Daoy (cell line): ENCODE measurements at places on chromosomes 16 and 17.

DNA sequence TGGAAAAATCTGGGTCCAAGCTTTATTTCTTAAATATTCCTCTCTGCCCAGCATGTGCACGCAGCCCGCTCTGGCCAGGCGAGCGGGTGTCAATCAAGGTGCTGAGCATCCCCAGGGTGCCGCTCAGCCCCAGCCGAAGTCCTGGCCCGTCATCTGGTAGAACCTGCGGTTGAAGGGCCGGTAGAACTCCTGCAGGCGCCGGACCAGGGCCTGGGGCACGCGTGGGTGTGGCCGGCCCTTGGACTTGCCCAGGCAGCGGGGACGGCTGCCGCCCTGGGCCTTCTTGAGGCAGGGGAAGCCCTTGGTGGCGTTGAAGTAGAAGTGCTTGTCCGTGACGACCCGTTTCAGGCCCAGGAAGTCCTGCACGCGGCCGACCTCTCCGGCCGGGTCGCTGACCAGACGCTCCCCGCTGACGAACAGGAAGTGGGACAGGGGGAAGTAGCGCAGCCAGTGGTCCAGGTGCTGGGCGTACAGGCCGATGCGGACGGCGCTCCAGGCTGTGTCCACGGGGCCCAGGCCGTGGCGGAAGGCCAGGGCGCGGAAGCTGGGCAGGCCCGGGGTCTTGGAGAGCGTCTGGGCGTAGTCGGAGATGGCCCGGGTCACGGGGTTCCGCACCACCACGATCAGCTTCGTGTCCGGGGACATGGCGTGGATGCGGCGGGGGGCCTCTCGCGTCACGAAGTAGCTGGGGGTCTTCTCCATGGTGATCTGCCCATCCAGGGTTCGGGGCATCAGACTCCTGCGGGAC, 6.6 kb downstream of the HS3ST6 start:
- no peak for DNase-seq

GRCh38 chr17:37406635-37407461, at the start of the genes ACACA and TADA2A:
TSS of gene ACACA (minus strand) at chr17:37406836. CDS start at chr17:37406299, 537 bp downstream.
TSS of gene TADA2A (plus strand) at chr17:37406886. CDS start at chr17:37411366, 4,480 bp downstream.
- peak; percentile 85 for DNase-seq

DNA sequence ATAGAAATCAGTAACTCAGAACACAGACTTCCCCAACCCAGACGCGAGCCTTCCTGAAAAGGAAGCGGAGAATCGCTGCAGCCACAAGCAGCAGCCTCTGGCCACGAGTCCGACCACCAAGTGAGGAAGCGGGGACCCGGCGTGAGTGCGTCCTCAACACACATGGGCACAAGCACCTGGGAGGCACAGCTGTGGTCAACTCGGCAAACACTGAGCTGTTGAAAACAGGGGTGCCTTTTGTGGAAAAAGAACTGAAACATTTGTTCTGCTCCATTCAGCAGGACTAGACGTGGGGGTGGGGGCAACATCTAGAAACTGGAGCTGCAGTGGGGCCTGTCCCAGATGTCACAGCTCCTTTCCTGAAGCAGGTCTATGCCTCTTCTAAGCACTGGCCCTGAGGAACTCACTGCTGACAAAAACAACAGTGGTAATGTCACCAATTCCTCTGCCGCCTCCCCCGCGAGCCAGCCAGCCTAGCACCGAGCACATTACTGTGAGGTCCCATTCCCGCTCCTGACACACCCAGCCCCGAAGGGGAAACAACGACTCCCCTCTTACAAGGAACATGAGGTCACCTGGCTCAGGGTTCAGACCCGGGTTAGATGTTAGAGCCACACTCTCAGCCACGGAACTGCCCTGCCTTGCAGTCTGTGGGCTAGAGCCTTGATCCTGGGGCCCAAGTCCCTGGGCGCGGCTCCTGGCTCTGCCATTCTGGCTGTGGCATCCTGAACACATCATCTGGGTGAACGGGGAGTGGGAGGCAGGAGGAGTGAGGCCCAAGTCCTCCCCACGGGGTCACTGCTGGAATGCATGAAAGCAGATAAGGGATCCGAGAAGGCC, 29.0 kb downstream of the KDM8 start:
- DNase-seq = no peak

GRCh38 chr16:369866-370436, 387 bp downstream of the MRPL28 start:
- no peak for DNase-seq

DNA sequence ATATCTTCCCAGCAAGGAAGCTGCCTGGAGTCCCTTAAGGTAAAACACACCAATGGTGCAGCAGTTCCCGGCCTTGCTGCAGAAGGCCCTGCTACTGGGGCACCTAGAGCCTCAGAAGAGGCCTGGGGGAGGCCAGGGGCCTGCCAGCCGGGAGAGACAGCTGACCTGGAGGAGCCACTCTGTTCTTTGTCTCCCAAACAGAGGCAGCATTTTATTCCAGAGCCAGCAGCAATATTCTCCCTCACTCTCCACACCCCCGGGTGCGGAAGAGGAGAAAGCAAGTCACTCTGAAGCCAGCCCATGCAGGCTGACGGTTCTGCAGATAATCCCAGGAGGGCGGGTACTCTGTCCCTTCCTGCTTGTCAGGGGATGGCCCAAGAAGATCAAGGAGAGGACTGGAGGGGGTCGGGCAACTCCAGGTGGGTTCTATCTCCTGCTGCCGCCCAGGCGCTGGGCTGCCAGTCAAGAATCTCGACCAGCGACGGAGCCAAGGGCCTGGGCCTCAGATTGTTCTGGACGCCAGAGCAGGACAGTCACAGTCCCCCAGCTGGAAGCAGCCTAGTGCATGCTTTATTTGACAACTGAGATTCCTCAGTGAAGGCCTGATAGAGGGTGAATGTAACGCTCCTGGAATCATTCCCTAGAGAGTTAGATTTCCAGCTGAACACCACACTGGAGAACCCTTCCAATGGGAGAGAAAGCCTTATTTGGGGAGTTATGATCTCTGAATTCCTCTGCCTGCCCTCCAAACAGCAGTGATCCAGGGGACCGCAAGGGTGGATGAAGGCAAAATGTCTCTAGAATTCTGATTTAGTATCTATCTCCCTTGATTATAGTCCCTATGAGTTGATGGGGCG, 1.1 kb upstream of the KIFC3 start:
- DNase-seq = no peak

GRCh38 chr17:61754124-61754523, 109.2 kb downstream of the BRIP1 start:
- DNase-seq = no peak

GRCh38 chr17:14760212-14760611, 459.3 kb downstream of the HS3ST3B1 start:
- no peak for DNase-seq

DNA sequence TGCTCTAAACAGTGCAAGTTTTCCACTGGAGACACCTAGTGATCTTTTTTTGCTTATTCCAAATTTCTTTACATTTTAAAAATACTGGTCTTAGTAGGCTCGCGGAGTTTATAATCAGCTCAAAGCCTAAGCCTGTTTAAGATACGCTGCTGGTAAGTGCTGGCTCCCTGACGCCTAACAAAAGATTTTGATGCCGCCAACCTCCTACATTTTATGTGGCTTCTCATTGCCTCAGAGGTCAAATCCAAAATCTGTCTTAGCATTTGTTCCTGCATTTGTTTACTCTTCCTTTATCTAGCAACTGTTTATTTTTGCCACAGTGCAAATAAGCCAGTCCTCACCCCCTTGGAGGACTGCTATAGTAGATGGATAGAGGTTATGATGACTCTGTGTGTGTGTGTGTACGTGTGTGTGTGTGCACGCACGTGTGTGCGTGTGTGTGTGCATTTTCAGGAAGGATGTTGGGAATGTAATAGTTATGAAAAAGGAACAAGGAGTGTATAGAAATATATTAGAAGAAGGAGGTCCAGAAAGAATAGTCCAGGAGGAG, 24.8 kb downstream of the HS3ST3B1 start:
- DNase-seq = no peak

GRCh38 chr16:27174798-27175197, 28.5 kb upstream of the KDM8 start:
- DNase-seq = peak; percentile 7

DNA sequence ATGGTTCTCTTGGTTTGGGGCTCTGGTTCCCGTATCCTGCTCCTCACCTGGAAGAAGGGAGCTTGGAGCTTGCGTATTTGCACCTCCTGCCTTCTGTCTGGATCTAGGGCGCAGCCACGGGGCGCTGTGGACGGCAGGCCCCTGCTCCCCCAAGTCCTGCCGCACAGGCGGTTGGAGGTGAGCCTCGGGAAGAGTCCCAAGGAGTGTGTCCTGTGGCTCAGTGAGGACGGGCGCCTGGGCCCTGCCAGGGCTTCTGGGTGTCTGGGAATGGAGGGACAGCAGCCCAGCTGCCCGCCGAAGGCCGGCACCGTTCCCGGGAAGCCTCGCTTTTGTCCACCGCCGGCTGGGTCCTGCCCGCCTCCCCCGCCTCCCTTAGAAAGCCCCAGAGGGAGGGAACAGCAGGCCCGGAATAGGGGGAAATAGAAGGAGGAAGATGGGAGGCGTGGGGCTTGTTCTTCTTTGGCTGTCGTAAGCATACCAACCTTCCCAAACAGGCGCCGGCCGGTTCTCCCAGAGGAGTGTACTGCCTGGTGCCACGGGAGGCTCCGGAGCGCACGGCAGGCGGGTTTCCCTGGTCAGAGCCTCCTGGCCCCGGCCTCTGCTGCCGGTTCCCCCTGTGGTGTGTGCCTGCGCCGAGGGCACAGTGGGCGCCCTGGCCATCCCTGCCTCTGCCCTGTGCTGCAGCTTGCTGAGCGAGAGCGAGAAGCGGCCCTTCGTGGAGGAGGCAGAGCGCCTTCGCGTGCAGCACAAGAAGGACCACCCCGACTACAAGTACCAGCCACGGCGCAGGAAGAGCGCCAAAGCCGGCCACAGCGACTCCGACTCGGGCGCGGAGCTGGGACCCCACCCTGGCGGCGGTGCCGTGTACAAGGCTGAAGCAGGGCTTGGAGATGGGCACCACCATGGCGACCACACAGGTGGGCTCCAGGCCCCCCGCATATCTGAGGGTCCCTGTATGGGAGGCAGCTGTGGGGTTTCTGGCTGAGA, 1.8 kb downstream of the SOX8 start:
- DNase-seq = no peak

- no peak for DNase-seq
Measured at GRCh38 chr17:50362661-50363060, 10.3 kb downstream of the MRPL27 start.

- DNase-seq = no peak
Measured at GRCh38 chr16:29844575-29845331, 18.3 kb downstream of the CDIPT start.

DNA sequence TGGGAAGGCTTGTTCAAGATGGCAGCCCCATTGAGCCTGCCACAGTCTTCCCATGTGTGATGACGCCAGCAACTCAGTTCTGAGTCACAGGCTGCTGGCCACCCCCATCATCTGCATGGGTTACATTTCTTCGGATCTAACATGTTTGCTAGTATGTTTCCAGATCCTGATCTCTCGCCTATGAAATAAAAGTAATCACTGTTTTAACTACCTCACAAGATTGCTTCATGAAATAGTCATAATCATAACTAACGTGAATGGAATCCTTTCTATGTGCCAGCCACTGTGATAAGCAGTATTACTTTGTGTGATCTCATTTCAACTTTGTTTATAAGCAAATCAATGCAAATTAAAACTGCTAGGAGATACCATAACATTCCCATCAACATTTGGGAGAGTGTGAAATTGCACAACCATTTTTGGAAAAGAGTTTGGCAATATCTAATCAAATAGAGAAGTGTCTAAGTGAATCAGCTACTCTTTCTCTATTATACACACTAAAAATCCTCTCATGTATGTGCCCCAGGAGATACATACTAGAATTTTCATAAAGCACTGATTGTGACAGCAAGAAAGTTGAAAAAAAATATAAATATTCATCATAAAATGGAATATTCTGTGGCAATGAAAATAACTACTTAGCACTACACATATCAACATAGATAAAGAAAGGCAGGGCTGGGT, 300.2 kb upstream of the IRX5 start:
- DNase-seq = peak; percentile 19

DNA sequence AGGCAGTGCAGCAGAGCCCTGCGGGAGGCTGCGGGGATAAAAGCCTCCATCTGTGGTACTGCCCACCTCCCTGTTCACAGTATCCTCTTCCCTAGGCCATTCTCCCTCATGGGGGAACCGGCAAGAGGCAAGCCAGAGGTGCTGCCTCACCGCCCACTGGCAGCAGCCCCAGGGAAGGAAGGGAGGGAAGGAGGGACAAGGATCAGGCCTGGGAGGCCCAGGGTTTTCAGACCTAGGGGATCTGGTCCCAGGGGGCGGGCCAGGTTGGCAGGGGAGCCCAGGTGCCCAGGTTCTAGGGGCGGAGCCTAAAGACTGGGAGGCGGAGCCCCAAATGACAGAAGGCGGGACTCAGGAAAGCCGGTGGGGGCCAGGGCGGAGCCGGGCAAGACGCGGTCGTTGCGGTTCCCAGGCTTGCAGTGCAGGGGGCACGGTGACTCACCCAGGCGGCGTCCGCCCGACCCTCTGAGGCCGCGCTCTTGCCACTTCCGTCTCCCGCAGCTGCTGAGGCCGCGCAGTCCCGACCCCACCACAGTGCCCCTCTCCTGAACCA, 3.0 kb upstream of the MTMR4 start:
- no peak for DNase-seq

GRCh38 chr17:43755389-43755875, 3.2 kb downstream of the SOST start:
- no peak for DNase-seq

GRCh38 chr16:9139965-9140364, 48.5 kb downstream of the HAPSTR1 start:
- DNase-seq = peak; percentile 35

GRCh38 chr17:74759941-74760340, 11.5 kb downstream of the NHERF1 start:
- DNase-seq = no peak

DNA sequence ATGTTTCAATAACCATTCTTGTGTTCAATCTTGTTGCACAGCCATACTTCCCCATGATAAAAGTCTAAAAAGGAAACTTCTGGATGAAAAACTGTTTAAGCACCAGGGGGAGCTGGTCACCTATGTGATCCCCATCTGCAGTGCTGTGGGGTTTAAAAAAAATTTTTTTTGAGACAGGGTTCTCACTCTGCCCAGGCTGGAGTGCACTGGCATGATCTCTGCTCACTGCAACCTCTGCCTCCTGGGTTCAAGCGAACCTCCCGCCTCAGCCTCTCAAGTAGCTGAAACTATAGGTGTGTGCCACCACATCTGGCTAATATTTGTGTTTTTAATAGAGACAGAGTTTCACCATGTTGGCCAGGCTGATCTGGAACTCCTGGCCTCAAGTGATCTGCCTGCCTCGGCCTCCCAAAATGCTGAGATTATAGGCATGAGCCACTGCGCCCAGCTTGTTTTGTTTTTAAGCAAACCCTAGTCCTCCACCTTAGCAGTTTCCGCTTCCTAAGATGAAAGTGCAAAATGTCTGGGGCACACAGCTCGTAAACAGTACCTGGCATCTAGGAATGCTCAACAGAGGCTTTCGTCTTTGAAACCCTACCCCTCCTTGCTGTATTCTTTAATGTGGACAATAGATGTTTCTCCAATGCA, 25.4 kb downstream of the DNAJA2 start:
- DNase-seq = peak; percentile 23
